Spinal cord (tissue), 10 donors: ENCODE measurements at places on chromosomes 12 and 14.

DNA sequence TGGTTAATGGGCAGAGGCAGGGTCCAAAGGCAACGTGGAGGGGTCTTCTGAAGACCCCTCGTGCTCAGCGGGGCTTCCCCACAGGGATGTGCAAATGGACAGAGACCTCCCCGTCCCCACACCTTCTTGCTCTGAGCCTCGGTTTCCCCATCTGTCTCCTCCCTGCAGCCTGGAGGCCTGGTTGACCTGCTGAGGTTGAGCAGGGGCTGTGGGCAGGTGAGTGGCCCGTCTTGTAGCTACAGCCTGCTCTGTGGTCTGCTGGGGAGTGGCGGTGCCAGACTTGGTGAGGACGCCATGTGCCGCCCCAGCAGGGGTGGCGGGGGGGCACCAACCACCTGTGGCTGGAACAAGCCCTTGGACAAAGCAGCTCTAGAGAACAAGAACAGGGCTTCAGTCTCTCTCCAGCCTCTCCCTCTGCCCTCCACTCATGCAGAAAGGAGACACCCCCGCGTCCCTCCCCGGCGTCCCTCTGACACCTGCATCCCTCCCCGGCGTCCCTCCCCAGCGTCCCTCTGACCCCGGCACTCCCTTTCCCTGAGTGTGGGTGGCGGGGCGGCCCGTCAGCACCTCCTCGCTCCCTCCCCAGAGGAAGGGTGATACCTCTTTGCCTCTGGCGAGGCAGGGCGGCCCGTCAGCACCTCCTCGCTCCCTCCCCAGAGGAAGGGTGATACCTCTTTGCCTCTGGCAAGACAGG, 83.7 kb downstream of the NOC4L start:
- DNase-seq, result no peak

- no peak for DNase-seq
Observed at GRCh38 chr12:108568338-108569154, 6.2 kb downstream of the ISCU start.

DNA sequence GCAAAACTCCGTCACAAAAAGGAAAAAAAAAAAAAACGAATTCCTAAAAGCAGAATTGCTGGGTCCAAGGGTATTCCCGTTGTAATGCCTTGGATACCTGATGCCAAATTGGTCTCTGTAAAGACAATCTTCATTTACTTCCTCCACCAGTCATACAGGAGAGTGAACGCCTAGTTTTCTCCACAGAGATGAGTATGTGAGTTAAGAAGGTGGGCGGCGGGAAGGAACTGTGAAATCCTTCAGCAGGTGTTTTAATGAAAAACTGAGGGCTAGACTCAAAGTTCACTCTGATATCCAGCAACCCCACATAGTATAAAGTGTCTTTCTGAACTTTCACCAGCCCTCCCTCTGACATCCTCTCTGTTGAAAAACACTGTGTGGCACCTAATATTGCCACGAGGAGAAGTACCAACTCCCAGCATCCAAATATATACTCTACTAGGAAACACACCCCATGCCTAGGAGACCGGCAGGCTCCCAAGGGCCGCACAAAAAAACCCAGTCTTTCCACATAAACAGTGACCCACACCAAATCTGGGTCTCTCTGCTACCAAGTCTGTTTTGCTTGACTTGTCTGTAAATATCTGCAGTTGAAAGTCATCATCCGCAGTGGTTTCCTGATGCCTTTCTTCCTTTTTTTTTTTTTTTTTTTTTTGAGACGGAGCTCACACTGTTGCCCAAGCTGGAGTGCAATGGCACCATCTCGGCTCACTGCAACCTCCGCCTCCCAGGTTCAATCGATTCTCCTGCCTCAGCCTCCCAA, 30.3 kb upstream of the FOXN3 start:
- DNase-seq, result no peak

- DNase-seq, result no peak
Observed at GRCh38 chr12:107319533-107320032, 226.2 kb upstream of the CRY1 start.

DNA sequence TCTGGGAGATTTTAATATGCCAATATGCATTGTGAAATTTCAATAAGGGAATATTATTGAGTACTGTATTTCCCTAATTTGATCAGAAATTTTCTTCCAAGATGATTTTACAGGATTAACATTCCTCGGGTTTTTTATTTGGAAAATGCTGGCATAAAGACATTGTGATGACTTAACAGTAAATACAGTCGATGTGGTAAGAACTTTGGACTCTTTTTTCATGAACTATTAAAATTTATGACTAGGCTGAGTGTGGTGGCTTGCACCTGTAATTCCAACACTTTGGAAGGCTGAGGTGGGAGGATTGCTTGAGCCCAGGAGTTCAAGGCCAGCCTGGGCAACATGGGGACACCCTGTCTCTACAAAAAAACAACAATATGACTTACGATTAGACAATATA, 197.1 kb upstream of the RASSF8 start:
- no peak for DNase-seq

DNA sequence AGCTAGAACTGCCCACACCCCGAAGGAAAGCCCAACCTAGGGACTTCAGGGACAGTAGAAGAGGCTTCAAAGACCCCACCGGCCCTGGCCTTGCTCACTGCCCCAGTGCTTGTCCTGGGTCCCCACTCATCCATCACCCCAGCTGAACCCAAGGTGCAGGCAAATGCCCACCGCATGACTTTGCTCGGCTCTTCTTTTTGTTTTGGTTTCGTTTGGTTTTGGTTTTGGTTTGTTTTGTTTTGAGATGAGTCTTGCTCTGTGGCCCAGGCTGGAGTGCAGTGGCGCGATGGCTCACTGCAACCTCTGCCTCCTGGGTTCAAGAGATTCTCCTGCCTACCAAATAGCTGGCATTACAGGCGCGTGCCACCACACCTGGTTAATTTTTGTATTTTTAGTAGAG, 9.0 kb downstream of the CCDC85C start:
- no peak for DNase-seq

- no peak for DNase-seq
Observed at GRCh38 chr12:15526033-15526432, 203.7 kb downstream of the PTPRO start.

GRCh38 chr12:90010089-90010488, 301.5 kb upstream of the ATP2B1 start:
- DNase-seq, result no peak

- DNase-seq, result no peak
Observed at GRCh38 chr12:49698619-49699545, 8.3 kb downstream of the FMNL3 start.

GRCh38 chr12:63940310-63941005, 96.0 kb downstream of the SRGAP1 start:
- no peak for DNase-seq

DNA sequence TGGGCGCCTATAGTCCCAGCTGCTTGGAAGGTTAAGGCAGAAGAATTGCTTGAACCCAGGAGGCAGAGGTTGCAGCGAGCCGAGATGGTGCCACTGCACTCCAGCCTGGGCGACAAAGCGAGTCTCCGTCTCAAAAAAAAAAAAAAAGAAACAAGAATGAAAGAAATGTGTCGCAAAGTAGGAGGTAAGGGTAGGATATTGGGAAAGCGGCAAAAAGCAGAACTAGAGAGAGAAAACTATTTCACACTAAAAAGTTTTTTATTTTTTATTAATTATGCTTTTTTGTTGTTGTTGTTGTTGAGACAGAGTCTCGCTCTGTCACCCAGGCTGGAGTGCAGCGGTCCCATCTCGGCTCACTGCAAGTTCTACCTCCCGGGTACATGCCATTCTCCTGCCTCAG, 17.7 kb downstream of the SBNO1 start:
- DNase-seq, result no peak

DNA sequence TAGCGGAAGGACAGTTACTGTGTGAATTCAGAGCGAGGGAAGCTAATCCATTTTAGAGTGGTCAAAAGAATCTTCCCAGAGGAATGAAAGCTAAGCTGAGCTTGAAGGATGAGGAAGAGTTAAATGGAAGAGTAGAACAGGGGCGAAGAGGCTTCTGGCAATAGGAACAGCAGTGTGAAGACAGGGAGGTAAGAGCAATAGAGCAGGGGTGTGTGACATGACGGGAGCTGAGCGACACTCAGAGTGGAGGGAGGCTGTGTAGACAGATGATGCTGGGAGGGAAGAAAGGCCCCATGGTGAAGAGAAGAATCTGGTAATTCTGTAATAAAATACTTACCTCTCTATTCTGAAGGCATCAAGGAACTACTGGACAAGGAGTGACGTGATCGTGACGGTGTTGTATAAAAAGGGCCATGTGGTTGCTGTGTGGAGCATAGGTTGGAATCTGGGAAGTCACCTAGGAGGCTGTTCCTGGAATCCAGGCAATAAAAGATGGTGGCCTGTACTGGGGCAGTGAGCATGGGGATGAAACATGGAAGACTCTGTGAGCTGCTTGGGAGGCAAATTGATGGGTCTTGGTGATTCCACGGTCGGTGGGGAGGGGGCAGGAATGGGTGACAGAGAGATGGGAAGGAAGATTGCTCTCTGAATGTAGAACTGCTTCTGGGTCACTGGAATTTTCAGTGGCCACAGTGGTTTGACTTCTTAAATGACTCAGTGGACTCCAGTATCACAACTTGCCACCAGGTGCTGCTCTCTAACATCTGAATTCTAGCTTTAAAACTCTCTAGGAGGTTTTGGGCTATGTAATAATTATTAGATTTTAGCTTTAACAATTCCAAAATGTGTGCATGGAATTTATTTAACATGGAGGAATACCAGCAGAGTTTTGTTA, 164.1 kb downstream of the ATP23 start:
- DNase-seq, result no peak

DNA sequence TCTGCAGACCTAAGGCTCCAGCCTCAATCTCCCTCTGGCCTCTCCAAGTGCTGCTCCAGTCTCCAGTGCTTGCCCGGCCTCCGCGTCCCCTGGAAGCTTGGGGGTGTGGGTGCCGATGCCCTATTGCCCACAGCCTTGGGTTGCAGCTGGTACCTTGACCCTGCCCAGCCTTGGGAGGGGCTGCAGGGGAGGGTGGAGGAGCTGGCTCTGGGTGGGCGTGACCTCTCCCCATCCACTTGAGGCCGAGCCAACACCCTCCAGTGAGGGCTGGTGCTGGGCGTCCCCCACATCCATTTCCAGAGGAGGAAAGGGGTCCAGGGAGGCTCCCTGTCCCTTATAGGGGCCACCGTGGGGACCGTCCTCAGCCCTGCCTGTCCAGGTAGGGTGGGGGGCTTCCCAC, 24.1 kb downstream of the KIF26A start:
- no peak for DNase-seq

DNA sequence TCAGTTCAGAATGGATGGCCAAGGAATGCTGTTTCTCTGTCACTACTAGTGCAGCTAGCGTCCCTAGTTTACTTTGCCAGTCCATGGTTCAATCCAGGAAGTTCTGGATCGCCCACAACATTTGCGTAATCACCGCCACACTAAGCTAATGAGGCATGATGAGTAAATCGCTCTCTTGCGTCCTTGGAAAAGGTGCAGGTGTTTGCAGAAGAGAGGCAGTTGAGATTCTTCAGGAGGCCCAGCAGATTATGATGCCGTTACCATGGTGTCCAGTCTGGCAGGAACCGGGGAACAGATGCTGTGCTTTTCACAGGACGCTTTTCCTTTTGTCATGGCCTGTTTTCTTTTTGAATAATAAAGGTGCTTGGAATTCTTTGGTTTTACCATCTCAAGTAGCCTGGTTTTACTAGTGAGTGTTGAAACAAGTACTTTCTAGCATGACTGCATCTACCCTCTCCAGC, 9.0 kb downstream of the TPH2 start:
- no peak for DNase-seq

GRCh38 chr14:76599559-76600287, 161.5 kb upstream of the VASH1 start:
- DNase-seq, result peak; percentile 78

GRCh38 chr12:68630050-68630449, 19.4 kb downstream of the RAP1B start:
- no peak for DNase-seq

- no peak for DNase-seq
Observed at GRCh38 chr14:80465546-80466220, 254.4 kb upstream of the DIO2 start.

DNA sequence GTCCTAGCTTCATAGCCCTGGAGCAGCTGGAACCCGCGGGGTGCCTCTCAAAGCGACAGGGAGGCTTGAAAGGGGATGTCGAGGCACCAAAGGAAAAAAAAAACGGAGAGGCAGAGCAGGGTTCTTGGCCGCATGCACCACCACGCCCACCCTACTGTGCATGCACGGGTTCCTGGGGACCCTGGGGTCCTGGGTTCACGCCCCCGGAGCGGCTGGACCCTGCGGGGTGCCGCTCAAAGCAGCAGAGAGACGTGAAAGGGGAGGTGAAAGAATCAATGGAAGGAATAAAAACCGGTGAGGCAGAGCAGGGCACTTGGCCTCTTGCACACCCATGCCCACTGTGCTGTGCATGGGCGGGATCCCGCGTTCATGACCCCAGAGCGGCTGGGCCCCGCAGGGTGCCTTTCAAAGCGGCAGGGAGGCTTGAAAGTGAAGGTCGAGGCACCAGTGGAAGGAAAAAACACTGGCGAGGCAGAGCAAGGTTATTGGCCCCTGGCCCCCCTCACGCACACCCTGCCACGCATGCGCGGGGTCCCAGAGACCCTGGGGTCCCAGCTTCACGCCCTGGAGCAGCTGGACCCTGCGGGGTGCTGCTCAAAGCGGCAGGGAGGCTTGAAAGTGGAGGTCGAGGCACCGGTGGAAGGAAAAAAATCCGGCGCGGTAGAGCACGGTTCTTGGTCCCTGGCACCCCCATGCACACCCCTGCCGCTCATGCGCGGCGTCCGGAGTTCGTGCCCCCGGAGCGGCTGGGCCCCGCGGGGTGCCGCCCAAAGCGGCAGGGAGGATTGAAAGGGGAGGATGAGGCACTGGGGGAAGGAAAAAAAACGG, 318.5 kb downstream of the ALG10 start:
- no peak for DNase-seq

DNA sequence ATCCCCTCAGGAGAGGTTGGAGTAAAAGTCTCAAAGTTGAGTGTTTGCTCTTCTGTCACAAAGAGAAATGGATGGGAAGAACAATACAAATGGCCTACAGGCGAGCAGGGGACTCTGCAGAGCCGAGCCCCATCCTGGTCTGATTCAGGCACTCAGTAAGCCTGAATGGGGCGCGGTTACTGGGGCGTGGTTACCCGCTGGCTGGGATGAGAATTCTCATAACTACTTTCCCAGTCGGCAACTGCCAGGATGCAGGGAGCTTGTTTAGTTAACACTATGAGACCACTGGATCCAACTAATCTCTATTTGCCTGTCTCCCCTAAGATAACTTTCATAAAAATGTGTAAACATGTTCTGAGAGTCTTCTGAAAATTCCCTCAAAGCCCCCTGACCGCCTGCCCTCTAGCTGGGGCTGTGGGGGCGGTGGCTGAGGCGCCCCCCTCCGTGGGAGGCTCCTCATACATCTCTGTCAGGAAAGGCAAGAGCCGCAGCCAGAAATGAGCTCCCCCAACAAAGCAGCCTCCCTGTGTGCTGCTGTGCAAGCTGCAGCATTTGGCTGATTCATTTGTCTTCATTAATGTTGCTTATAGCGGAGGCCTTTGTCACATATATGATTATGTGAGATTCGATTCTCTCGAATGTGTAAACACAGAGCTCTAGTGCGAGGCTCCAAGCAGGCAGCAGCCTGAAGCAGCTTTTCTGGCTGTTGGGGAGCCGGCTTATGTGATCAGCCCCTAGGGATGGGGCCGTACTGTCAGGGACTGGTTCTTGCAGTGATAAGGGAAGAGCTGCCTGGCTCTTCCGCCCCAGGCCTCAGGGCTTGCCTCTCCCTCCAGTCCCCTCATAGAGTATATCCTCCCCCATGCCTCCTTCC, 126.1 kb upstream of the ARHGAP5 start:
- no peak for DNase-seq

GRCh38 chr12:92911339-92911738, 17.8 kb downstream of the EEA1 start:
- DNase-seq, result no peak
